ENCODE measurements at places on chromosomes 16 and 17. TPM values are rescaled to one million over a fixed set of nuclear protein-coding genes. Genes with fewer than 3 reads are reported as not detected.

Gene ARL4D
- 4.4 TPM for total RNA-seq

Gene GPR139
- total RNA-seq: not detected

Gene C1QTNF8
- total RNA-seq: not detected

Gene AATK
- total RNA-seq: 9.3 TPM

Gene TBC1D3G
- total RNA-seq: not detected

Gene MYH8
- total RNA-seq: 0.05 TPM

Gene CDH13
- total RNA-seq: 108 TPM

Gene CDH11
- 26.1 TPM for total RNA-seq

Gene ITGB4
- total RNA-seq: 5.7 TPM

Gene CACNG1
- not detected for total RNA-seq
